ENCODE measurements at places on chromosomes 3 and 15.

DNA sequence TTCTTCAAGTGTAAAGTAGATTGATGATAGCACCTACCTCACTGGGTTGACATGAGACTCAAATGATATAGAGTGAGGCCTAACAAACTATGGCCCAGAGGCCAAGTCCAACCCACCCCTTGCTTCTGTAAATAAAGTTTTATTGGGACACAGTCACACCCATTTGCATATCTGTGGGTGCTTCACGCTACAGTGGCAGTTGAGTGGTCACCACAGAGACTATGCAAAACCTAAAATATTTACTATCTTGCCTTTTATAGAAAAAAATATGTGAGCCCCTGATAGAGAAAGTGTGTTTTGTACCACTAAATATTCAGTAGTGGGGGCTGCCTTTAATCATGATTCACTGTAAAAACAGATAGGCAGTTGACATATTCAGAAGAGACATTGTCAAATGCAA, 38.0 kb downstream of the ACAN start:
- DNase-seq = no peak

- no peak for DNase-seq
These were observed 150.5 kb downstream of the WDR76 start for GRCh38 chr15:43977072-43977884.

DNA sequence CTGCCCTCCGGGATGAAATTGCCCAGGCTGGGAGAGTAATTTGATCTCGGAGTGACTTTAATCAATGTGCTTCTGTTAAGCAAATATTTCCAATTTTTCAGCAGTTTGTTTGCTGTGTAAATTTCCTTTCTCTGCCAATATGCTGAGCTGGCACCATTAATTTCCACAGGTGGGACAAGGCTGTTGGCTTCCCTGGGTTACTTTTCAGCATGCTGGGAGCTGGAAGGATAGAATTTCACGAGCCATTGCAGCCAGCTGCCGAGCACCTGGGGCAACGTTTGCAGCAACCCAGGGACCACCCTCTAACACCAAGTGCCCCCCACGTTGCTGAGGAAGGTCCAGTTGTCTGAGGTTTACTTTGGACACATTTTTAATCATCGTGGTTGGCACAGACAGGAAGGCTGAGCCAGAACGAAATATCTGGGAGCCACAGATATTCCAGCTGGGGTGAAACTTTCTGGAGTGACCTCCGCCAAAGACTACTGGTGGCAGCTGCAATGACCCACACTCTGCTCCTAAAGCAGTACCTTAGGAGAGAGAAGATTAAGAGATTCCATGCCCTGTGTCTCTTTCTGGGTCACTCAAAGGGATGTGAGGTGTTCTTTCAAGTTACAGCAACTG, 293.3 kb upstream of the RGMA start:
- DNase-seq = no peak

DNA sequence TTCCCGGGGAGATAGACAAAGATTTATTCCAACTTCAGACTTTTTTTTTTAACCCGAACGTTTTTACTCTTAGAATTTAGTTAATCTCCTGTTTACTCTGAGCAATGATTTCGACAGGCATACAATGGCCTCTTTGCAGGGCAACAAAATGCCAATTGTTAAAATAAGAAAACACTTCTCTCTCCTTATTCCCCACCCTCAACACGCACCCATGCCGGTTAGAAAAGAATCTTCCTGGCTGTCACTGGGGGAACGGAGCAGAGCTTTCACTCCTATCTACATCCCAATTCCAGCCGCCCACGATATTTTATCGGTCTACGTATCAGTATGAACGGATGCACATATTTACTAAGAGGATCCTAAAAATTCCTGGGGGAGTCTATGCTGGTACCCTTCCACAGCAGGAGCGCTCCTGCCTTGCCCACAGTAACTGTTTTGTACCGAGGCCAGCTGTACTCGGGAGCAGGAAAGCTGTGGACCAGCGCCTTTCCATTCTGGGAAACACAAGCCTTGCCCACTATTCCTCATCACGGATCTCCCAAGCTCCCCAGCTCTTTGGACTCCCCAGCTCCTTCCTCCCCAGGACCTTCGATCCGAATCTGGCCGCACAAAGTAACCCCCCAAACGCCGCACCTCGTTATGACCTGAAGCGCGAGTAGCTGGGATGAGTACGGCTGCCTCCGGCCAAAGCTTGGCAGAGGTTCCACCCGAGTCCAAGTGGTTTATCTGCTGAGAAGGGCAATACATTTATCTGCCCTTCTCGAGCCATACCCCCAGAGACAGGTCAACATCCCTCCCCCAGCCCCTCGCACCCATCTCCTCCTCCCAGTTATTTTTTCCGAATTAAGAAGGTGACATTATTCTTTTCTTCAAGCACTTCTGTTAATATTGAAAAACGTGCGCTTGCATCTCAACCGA, 2.2 kb upstream of the FOXB1 start:
- DNase-seq = no peak

- no peak for DNase-seq
These were observed 40.0 kb downstream of the TKT start for GRCh38 chr3:53215816-53216215.

DNA sequence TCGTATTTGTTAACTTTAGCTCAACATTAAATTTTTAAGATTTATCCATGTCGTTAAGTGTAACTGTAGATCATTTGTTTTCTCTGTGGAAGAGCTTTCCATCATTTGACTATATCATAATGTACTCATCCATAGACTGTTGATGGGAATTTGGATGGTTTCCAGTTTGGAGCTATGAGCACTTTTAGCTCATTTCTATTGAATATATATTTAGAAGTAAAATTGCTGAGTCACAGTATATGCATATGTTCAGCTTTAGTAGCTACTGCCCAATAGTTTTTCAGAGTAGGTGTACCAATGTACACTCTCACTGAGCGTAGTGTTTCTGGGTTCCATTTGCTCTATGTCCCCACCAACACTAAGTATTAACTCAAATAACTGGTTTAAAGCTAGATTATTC, 263.0 kb downstream of the ULK4 start:
- no peak for DNase-seq

GRCh38 chr15:57149196-57149595, 227.1 kb upstream of the CGNL1 start:
- DNase-seq = no peak

DNA sequence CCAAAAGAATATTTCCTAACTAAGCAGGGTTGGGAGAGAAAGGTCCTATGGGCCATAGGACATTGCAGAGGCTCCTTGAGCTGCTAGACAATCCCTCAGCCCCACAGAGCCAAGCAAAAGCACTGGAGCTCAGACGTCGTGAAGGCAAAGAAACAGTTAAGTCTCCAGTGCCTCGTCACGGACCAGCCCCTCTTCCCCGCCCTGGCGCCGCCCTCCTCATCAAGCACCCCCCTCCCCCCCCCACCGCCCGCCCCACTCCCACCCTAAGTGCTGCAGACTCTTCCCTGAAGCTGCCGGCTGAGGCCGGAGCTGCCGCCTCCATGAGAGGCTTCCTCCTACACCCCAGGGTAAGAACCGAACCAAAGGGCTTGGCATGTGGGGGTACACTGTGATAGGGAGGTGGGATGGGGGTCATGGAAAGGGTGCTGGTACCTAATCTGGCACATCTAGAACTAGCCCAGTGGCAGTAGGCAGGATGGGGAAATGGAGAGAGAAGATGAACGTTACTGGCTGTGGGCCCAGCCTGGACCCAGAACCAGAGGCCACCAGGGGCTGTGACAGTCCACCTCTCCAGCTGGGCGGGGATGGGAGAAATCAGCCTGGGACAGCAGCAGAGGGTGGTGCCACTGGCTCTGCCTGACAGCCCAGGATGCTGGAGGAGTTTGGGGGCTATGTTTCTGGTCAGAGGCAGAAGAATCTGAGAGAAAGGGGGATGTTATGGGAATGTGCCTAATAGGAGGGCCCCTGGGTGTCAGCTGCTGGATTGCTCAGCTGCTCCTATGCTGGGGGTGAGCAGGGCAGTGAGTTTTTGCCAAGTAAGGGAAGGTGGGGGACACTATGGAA, at the start of gene MAP1A:
MAP1A (plus strand) TSS at position 255 of the 843 bp plus-strand sequence. CDS start 3,866 bp downstream, outside the sequence.
- DNase-seq = peak; percentile 59

- DNase-seq = no peak
These were observed 162.6 kb downstream of the BBX start for GRCh38 chr3:107685383-107685782.

- DNase-seq = no peak
These were observed 8.0 kb downstream of the LOXL1 start for GRCh38 chr15:73934281-73934680.
